ENCODE measurements at places on chromosomes 11 and 22.

DNA sequence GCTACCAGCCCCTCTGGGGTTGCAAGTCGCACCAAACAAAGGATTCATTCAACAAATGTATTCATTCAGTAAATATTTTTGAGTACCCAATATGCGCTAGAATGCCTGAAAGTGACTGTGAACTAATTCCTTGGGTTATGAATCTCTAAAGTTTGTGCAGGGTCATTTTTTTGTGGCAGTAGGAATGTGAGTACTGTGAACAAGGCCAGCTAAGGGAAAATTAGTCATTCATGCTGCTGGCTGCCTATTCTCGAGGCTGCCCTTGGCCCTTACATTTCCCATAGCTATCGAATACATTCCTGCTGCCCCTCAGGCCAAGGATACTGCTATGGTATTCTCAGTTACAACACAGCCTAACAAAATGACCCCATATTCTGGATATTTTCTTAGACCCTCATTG lies 141.6 kb downstream of the TRPC6 start:
- DNase-seq, result no peak

DNA sequence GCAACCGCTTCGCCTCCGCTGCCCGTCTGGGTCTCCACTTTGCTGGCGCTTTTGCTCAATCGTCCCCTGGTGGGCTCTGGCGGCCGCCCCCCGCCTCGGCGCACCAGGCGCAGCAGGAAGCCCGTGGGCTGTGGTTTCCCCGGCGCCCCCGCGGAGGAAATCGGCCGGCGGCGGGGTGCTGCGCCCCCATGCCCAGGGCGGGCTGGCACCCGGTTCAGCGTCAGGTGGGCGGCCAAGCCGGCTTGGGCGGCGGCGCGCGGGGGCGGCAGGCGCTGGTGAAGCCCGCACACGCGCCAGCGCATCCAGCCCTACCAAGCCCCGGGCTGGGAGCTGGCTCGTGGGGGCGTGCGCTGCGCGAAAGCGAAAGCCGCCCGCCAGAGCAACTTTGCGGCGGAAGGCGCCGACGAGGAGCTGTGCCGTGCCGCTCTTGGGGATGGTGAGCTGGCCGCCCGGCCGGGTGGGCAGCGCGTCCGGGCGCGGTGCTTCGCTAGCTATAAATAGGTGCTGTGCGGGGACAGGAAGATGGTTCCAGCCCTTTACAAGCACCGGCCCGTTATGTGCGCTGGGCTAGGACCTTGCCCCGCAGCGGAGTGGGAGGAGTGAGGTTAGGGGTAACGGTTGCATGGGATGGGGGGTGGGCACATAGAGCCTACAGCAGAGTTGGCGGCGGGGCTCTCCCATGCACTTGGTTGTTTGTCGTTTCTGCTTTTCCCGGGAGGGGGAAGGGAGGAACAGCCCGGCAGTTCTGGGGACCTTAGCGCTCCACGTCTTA lies 25.0 kb upstream of the SUSD2 start:
- peak; percentile 56 for DNase-seq

- no peak for DNase-seq
These were observed 258.3 kb upstream of the B3GAT1 start for GRCh38 chr11:134670247-134670782.

GRCh38 chr11:81059356-81059755 lies 1618.5 kb upstream of the TENM4 start:
- DNase-seq, result no peak

GRCh38 chr11:46234311-46234710 lies 43.2 kb upstream of the CREB3L1 start:
- no peak for DNase-seq

DNA sequence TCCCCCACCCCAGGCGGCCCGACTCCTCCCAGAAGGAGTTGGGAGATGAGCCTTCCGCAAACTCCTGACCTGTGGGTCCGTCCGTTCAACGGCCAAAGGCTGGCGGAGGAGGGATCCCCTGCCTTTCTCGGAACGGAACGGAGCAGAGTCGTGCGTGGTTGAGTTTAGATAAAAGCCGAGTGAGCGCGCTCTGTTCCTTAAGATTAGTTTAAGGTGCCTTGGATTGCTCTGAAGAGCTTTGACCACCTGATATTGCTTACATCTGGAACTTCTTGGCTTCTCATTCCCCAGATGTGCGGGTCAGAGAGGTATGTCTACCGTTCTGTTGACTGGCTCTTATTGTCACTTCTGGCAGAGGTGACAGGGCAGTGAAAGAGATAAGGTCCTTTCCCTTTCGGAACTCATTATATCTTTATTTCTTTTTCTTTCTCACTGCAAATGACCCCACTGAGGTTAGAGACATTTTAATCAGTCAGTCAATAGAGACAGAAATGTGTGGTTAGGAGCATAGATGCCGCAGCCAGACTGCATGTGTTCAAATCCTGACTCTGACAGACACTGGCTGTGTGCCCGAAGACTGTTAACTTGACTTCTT lies at the start of gene TRIM6:
TSS of gene TRIM6 (plus strand) at position 31 of the 595 bp plus-strand sequence. CDS start at position 292, 261 bp downstream.
- DNase-seq, result peak; percentile 6

DNA sequence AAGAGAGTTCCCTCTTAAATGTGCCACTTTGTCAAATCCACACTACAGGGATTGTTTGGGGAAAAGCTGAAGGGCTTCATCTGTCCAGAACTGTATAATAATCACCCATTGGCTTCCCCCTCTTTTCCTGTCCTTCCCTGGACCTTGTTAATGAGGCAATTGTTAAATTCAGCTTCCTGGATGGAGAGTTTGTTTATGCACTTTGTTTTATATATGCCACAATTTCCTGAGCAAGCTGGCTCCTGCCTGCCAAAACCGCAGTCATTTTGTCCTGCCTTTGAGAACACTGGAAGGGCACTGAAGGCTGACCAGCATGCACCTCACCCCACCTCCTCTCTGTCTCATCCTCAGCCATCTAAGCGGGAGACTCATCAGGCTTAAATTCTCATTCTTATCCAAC lies 86.2 kb downstream of the MSANTD4 start:
- no peak for DNase-seq

DNA sequence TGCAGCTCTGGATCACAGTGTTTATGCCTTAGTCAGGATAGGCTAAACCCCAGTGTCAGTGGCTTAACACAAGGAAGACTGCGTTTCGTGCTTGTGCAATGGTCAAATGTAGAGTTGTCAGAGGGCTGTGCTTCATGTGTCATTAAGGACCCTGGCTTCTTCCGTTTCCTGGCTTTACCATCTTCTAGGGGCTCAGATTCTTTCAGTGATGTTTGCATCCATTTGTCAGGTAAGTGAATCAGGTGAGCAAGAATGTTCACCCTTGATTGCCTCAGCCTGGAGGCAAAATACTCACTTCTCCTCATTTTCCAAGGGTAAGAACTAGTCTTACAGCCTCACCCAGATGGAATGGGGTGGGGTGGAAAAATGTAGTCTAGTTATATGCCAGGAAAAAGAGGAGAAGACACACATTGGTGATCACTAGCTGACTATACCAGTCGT lies 20.5 kb upstream of the AMOTL1 start:
- DNase-seq, result no peak

Measured in stimulated activated naive CD4-positive, alpha-beta T cell (primary cell).